ELR (cell line): ENCODE measurements at places on chromosomes 12 and 14.

DNA sequence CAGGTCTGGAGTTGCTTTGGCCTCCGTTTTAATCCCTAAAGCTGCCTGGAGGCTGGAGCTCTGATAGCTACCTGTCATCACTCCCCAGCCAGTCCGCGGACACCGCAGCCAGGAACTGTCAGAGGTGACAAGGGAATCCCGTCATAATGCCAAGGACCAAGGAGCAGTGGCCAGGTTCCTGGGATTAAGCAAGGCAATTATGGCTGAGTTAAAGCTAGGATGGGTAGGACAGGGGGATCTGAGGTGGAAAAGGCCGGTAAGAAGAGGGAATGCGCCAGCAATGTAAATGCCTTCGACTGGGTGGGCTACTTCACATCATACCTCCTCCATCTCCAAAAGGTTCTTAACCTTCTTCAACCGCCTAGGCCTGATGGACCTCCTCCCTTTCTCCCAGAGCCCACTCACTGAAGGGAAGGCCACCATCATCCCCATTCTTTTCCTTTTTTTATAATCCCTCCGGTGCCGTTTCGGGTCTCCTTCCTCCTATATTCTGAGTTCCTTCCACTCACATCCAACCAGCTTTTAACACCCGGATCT, 1.9 kb downstream of the PPP1R3E start:
- peak; percentile 43 for DNase-seq

DNA sequence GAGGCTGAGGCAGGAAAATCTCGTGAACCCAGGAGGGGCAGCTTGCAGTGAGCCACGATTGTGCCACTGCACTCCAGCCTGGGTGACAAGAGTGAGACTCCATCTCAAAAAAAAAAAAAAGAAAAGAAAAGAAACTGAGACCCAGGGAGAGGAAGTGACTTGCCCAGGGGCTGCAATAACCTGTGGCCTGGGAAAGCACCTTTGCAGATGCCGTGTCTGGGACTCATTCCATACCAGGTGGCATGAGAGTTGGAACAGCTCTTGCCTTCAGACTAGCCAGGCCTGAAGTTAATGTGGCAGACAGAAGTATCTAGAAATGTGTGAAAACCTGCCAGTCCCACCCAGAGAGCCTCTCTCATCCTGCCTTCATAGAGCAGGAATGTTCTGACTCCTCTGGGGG, 65.4 kb downstream of the PHETA1 start:
- no peak for DNase-seq

DNA sequence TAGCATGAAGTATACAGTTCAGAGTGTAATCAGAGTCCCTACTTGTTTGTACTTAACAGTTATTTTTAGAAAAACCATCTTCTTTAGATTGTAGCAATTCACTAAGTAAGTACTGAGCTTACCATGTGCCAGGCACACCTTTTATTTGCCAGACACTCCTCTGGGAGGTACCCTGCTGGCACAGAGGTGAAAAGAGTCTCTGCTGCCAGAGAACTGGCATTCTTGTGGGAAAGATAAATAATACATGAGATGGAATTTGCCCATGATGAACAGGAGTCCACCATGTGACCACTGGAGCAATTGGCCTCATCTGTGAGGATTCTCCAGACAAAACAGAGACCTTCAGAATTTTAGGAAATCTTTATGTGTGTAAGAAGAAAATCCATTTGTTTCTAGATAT, 199.3 kb upstream of the SLC16A7 start:
- DNase-seq: no peak

GRCh38 chr14:94569381-94570001, 8.2 kb downstream of the SERPINA4 start:
- DNase-seq: no peak

- no peak for DNase-seq
Measured at GRCh38 chr12:122825773-122826724, 9.2 kb upstream of the HIP1R start.

DNA sequence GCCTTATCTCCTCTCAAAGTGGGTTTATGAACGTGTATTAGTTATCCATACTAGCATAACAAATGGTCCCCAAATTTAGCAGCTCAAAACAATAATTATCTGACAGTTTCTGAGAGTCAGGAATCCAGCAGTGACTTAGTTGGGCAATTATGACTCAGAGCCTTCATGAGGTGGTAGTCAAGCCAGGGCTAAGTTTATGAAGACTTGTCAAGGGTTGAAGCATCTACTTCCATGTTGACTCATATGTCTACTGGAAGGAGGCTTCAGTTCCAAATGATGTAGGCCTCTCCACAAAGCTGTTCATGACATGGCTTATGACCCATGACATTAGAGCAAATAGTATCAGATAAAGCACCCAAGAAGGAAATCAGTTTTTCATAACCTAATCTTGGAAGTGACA, 73.2 kb downstream of the IPO8 start:
- DNase-seq: peak; percentile 75

- DNase-seq: peak; percentile 80
Measured at GRCh38 chr12:10191865-10192264, 13.0 kb downstream of the TMEM52B start.

DNA sequence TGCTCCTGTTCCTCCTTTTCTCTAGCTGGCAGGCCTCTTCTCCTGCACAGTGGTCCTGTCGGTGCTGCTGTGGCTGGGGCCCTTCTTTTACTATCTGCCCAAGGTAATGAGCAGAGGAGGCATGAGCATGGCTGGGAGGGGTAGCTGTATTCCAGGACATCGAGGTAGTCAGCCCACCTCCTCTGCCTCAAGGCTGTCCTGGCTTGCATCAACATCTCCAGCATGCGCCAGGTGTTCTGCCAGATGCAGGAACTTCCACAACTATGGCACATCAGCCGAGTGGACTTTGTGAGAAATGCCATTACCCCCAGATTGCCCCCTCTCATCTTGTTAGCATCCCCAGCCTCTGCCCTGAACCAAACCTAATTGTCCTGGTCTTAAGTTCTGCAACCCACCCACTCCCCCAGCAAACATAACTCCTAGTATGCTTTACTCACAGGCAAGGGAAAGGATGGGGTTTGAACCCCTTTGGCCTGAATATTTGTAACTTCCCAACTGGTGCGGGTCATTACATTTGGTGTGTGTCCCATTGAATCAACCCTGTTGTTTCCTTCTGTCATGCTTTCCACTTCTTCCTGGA, 9.1 kb downstream of the B4GALNT1 start:
- no peak for DNase-seq

DNA sequence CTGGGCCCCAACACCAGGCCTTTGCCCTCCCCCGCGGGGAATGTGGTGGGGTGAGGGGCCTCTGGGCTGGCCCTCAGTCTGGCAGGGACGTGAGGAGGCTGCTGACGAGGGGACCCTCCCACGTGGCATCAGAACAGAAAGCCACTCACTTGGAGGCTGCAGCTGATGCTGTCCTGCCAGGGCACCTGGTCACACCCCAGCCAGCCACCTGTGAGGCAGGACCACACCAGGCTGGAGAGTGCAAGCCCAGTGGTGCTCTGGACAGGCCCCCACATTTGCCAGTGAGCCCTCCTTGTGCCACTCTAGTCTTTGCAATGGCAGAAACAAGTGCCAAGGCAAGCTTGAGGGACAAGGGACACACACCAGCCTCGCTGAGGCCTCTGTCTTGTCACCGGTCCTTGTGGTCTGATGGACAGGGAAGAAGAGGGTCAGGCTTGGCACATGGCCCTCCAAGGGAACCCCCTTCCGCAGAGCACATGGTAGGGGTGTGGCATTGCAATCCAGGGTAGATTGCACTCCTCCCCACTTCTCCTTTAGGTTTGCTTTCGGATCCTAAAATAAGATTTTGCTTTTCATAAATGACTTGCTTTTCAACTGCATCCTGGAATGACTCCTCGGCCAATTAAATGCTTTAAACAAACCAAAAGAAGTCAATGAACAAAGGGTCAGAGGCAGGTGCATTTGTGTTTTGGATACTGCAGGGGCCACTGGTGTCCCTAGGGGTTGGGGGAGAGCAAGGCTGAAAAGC, 53.7 kb downstream of the CCDC88C start:
- DNase-seq: no peak

GRCh38 chr14:64117671-64118402, 176.3 kb downstream of the ESR2 start:
- DNase-seq: peak; percentile 61

- no peak for DNase-seq
Measured at GRCh38 chr14:74591899-74592298, 20.1 kb downstream of the LTBP2 start.

DNA sequence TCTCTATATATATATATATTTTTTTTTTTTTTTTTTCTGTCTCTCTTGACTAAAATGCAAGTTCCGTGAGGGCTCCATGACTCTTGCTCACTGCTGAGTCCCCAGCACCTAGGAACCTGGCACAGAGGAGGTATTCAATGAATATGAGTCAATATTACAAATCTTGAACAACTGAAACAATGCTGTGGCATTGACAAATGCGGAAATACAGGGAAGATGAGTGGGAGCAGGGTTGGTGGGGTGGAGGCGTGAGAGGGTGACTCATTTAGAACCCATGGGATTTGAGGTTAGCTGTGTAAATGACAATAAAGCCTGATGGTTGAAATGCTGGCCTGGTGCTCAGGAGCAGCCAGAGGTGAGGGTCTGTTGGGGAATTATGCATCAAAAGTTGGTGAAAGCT, 121.7 kb upstream of the FUT8 start:
- DNase-seq: peak; percentile 99

DNA sequence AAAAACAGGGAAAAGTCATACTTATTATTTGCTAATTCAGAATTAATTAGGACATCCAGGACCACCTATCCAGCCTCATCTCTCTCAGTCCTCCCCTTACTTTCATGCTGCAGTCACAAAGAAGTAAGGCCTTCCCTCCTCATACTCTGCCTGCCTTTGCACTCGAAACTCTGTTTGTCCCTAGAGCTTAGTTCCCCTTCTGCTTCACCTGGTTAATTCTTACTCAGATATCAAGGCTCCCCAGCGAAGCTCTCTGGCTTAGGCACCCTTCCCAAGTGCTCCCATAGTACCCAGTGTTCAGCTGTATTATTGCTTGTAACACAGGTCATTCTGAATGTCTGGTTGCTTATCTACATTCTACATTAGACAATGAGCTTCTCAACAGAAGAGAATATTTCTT, 81.3 kb downstream of the ERGIC2 start:
- DNase-seq: no peak

GRCh38 chr12:87096082-87096585, 839.9 kb upstream of the MGAT4C start:
- DNase-seq: no peak

- peak; percentile 63 for DNase-seq
Measured at GRCh38 chr14:104876251-104876699, 11.2 kb downstream of the CEP170B start.

DNA sequence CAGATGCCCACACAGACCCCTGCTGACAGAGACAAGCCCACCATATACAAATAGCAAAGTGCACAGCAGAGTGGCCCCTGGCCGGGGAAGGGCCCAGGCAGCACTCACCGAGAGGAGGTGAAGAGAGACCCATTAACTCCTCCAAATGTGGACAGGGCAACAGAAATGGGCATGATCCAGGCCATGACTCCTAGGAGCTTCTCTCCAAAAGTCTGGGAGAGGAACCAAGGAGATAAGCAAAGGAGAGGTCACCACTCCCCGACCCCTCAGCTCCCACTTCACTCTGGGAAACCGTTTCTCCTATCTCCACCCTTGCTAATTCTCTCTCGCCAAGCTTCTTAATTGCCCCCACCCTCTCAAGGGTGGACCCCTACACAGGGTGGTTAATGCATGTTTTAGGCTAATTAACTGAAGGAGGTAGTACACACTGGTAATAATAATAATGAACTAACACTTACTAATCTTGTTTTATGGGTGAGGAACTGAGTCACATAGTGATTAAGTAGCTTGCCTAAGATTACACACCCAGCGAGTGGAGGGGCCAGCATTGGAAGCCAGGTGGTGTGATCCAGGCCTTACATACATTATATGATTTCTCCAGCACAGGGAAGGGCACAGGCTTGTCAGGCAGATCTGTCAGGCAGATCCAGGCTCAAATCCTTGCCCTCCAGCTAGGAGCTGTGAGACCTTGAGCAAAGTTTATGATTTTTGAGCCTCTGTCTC, 18.9 kb upstream of the CEBPE start:
- no peak for DNase-seq

DNA sequence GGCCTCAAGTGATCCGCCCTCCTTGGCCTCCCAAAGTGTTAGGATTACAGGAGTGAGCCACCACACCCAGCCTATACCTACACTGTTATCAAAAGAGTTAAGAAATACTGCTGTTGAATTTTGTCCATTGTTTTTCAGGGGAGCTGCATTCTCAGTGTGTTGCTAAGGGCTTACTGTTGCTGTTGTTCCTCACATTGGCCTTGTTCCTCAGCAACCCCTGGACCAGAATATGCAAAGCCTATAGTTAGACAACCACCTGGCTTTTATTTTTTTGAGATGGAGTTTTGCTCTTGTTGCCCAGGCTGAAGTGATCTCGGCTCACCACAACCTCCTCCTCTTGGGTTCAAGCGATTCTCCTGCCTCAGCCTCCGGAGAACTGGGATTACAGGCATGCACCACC, 4.7 kb upstream of the ATP6V0A2 start:
- DNase-seq: no peak

DNA sequence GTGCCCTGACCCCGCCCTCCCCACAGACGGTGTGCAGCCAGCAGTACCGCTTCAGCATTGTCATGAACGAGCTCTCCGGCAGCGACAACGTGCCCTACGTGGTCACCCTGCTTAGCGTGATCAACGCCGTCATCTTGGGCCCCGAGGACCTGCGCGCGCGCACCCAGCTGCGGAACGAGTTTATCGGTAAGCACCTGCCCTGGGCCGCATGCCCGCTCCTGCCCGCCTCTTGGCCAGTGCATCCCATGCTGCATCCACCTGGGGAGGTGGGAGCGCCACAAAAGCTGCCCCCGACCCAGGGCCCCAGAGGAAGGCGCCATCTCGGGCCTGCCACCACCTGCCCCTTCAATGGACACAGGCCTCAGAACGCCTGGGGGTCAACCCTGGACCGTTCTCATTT, 13.9 kb downstream of the INF2 start:
- no peak for DNase-seq

DNA sequence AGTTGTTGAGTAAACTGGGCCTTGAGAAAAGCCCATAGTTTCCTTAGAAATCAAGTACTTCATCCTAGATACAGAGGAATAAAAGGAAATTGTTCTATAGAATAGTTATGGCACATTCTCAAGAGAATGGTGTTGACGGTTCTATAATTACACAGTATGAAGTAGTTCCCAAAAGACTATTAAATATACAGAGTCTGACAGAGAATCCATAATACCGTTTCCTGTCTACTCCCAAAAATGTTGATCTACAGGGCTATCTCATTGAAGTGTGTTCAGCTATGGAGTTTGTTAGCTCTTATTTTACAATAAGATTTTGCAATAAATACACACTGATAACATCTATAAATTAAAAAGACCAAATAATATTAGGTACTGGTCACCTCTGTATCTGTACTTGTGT, 799.7 kb downstream of the RPS29 start:
- DNase-seq: no peak

- peak; percentile 64 for DNase-seq
Measured at GRCh38 chr14:90291699-90292098, 35.3 kb downstream of the PSMC1 start.

- no peak for DNase-seq
Measured at GRCh38 chr14:60277605-60278190, 28.7 kb downstream of the PPM1A start.
